ENCODE measurements at places on chromosomes 3 and 15. TPM values are rescaled to one million over a fixed set of nuclear protein-coding genes. Genes with fewer than 3 reads are reported as not detected.
A peak's percentile ranks its signal among the peaks of the same experiment; 100 is the strongest.

DNA sequence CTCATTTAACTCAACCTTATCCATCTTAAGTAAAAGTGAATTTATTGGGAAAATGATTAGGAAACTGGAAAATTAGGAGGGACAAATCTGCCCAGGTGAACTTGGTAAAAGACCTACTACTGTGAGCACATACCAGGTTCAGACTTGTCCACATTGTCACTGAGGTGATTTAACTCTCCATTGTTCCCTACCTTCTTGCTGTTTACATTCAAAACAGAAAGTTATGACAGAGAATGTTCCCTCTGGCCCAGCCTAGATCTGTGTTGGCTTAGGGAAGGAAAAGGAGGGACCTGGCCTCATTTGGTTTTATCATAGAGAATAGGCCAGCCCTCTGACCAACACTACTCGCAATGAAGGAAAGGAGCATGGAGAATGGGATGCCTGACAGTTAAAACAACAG, 117.6 kb downstream of the SATB1 start:
- H3K4me3 ChIP-seq: no peak overlapping the region
- no peak overlapping the region for H3K27ac ChIP-seq
- no peaks in the 10 kb centered on the region for H3K27me3 ChIP-seq
- H3K36me3 ChIP-seq: no peaks in the 10 kb centered on the region
- no peak for DNase-seq
- H3K4me1 ChIP-seq: no peaks in the 10 kb centered on the region

DNA sequence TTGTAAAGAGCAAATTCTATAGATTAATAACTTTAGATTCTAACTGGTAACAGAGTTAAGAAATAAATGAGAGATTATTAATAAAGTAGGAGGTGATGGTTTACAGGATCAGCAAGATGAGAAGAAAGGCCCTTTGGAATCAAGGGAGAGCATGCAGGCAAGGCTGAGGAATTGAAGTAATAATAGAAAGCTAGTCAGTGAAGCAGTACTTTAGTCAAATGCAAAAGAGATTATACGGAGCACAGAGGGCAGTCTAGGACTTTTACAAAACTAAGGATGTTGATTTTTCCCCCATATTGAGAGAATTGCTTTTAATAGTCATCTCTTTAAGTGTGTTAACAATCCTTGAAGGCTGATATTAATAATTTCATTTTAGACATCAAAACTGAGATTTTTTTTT, 146.4 kb downstream of the ROBO2 start:
- H3K27ac ChIP-seq: no peak overlapping the region
- H3K4me3 ChIP-seq: no peak overlapping the region
- no peaks in the 10 kb centered on the region for H3K36me3 ChIP-seq
- H3K27me3 ChIP-seq: no peaks in the 10 kb centered on the region
- DNase-seq: no peak

- H3K27me3 ChIP-seq: no peaks in the 10 kb centered on the region
- no peak overlapping the region for H3K4me3 ChIP-seq
- no peak overlapping the region for H3K27ac ChIP-seq
- H3K36me3 ChIP-seq: peaks cover 60% of the 10 kb centered on the region
- no peaks in the 10 kb centered on the region for H3K4me1 ChIP-seq
These were observed 104.0 kb downstream of the NR1I2 start for GRCh38 chr3:119885746-119886530.

DNA sequence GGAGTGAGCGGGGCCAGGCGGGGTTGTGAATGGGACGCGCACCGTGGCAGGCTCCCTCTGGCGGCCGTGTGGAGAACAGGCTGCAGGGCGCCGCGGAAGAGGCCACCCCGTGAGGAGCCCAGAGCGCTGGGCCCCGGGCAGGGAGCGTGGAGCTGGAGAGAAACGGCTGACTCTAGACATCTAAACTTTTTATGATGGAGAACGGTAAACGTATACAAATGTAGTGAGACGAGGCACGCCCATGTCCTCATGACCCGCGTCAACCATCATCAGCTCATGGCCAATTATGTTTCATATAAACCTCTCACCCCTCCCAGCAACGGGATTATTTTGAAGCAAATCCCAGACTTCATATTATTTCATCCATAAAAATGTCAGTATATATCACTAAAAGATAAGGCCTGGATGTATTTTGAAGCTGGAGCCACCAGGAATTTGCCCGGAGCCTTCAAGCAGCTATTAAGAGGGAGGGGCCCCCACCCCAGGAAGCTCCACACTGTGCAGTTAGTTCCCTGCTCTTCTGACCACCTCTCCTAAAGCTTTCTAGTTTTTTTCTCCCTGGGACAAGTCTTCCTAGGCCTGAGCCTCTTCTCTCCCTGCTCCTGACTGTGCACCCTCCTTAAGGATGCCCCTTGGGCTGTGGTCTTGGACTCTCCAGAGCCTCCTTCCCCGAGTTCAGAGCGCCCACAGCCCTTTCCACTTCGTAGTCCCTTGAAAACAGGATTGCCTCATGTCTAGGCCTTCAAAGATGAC, 149.5 kb downstream of the SMAD6 start:
- peaks cover 13% of the 10 kb centered on the region for H3K27me3 ChIP-seq
- peaks cover 8% of the 10 kb centered on the region for H3K4me1 ChIP-seq
- no peak overlapping the region for H3K27ac ChIP-seq

DNA sequence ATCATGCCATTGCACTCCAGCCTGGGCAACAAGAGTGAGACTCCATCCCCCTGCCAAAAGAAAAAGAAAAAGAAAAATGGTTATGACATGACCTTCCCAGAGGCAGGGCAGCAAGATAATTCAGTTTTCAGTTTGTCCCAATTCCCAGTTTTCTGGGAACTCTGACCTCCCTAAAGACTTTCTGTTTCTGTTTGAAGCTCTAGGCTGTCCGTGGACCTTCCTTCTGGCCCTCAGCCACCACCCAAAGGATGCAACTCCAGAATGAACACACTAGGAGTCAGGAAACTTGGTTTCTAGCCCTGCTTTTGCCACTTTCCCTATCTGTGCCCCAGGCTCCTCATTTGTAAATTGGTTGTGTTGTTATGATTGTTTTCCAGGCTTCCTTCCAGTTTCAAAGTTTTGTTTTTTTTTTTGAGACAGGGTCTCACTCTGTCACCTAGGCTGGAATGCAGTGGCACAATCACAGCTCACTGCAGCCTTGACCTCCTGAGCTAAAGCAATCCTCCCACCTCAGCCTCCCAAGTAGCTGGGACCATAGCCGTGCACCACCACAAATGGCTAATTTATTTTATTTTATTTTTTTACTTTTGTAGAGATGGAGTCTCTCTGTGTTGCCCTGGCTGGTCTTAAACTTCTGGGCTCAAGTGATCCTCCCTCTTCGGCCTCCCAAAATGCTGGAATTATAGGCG, 68.6 kb downstream of the CDC25A start:
- no peaks in the 10 kb centered on the region for H3K36me3 ChIP-seq
- H3K27me3 ChIP-seq: no peaks in the 10 kb centered on the region
- peak overlapping the region; percentile 80 for H3K27ac ChIP-seq
- H3K4me3 ChIP-seq: no peak overlapping the region
- H3K4me1 ChIP-seq: peaks cover 6% of the 10 kb centered on the region
- DNase-seq: no peak

- H3K36me3 ChIP-seq: no peaks in the 10 kb centered on the region
- no peak overlapping the region for H3K27ac ChIP-seq
- no peaks in the 10 kb centered on the region for H3K27me3 ChIP-seq
- H3K4me1 ChIP-seq: no peaks in the 10 kb centered on the region
- no peak for DNase-seq
- no peak overlapping the region for H3K4me3 ChIP-seq
These were observed 105.1 kb upstream of the SLCO2A1 start for GRCh38 chr3:134134698-134135415.

The MAPKBP1 gene
- total RNA-seq: 22.6 TPM

The P2RY13 gene
- 36.1 TPM for total RNA-seq

The CATSPER2 gene
- total RNA-seq: 7.3 TPM

All from spleen (tissue), 13 donors.